ENCODE measurements at places on chromosomes 2 and 18.

- DNase-seq = peak; percentile 34
Measured at GRCh38 chr2:197307236-197307932, 3.2 kb downstream of the ANKRD44 start.

- peak; percentile 37 for DNase-seq
Measured at GRCh38 chr18:45792506-45793263, 32.8 kb upstream of the SIGLEC15 start.

DNA sequence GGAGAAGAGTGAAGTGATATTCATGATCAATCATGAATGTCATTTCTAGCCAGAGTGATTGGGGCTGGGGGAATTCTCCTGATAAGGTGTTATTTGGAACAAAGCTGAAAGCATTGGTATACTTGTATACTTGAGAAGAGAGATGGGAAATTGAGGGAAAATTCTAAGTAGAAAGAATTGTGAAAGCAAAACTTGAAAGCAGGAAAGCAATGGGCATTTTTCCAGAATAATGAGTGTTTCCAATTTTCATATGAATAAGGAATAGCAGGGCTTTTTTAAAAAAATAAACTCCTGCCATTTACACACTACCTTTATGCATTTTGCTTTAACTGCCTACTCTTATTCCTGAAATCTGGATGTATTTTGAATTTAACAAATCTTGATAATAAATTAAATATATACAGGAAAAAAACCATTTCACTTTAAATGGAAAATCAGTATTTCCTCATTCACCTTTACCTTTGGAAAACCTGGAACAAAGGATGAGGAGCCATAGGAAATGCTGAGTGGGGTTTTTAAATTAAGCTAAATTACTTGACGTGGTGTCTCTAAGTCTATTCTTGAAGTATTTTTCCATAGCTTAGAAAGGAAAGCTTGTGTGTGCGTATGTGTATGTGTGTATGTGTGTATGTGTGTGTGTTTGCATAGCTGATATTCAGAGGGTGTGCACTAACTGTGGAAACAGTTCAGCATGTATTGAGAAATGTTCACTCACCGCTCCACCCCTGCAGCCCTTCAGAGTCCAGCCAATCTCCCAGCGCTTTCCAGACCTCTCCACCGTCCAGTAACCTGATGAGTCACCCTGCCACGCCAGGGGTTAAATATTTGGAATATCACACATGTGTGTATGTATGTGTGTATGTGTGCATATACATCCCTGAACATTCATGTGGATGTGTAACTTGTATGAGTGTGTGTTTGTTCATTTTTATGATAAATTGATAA is 427.3 kb downstream of the THSD7B start:
- peak; percentile 78 for DNase-seq

DNA sequence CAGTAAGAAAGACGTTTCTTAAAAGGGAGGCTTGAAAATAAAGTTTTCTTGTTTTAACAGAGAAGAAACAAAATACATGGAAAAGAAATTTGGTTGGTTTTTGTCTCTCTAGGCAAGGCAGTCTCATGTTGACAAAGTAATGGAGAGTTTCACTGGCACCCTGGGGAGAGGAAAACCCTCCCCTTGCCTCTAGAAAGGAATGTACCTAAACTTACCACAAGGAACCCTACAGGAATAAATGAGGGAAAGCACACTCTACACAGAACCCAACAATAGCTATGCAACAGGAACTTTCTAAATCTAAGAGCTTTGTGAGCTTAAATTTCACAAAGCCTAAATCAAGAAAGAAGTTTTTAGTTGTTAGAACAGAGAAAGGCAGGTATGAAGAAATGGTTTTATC is 37.0 kb downstream of the FIGN start:
- no peak for DNase-seq

DNA sequence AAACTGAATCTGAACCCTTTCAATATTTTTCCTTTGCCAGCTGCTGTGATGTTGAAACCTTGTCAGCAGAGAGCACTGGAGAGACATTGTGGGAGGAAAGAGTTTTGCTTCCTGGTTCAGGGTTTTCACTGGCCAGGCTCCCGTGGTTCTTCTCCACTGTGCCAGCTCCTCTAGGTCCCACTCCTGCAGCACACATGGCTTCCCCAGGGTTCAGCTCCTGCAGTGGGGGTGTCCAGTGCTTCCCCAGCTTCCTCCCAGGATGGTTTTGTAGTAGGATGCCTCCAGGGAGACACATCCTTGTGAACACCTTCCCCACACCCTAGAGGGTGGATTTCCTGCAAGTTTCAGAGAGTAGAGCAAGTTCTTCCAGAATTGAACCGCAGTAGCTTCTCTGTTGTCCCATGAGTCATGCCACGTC is 24.0 kb upstream of the SULT1C3 start:
- DNase-seq = peak; percentile 65

DNA sequence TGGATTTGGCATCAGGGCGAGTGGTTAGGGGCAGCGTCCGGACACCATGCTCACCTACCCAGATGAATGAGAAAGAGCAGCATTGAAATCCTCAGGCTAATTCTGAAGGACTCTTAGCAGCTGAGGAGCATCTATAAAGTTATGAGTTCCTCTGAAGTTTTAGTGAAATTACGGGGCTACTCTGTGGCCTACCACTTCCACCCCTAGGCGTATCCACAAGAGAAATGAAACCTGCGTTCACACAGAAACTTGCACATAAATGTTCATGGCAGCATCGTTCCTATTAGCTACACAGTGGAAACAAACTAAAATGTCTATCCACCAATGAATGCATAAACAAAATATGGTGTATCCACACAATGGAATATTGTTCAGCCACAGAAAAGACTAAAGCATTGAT is 98.0 kb downstream of the GBX2 start:
- no peak for DNase-seq
